ENCODE measurements at places on chromosomes 1 and 21.

- no peak for DNase-seq
These were observed 42.1 kb upstream of the DMRTB1 start for GRCh38 chr1:53417074-53417511.

DNA sequence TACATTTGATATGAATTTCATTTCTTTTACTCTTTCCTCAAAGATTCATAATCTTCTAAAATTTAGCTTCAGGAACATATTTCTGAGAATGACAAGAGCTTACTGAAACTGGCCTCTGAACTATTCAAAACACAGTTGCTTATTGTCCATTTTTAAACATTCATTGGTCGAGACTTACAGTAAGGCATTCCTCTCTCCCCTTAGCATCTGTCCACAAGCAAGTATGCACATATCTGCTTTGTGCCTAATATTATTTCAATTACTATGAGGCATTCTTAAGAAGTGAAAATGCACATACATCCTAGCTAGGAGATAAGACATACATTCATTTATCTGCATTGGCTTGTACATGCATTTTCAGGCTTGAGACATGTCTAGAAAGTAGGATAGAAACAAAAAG, 488.7 kb downstream of the PTBP2 start:
- no peak for DNase-seq

GRCh38 chr1:186878356-186878755, 49.6 kb downstream of the PLA2G4A start:
- no peak for DNase-seq

DNA sequence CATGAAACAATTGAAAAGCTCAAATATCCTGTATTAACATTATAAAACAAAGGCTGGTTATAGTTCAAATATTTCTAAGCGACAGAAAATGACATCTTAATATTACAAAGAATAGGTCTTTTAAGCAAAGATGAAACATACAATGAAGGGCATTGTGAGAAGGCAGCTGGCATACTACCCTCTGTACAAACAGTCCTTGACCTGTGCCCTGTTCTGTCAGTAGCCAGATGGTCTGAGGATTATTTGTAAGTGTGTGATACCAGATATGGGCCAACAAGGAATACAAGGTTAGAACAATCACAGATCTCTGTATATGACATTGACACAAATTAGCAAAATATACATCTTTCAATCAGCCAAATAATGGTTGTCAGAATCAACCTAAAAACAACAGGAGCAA, 1350.4 kb downstream of the AMY1C start:
- peak; percentile 7 for DNase-seq

- DNase-seq, result no peak
These were observed 5.3 kb upstream of the ADAMTS5 start for GRCh38 chr21:26972192-26972591.

DNA sequence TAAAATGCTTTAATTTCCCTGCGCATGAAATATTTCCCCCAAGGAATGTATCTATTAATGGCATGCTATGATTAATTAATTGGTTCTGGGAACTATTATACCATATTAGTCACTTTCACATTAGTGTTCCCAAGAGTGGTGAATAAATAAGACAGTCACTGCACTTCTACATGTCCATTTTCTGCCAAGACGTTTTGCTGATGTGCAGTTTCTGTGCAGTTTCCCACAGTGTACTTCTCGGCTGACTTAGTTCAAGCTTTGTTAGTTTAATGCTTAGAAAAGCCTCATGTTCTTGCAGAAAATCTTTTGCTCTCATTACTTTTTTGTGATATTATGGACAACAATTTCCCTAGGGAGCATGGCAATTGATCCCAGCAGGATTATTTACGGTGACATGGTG, 1014.5 kb downstream of the BRINP3 start:
- DNase-seq, result peak; percentile 18

GRCh38 chr1:233019778-233020325, 69.4 kb downstream of the NTPCR start:
- peak; percentile 28 for DNase-seq

GRCh38 chr1:15985611-15986297, 9.9 kb upstream of the ZBTB17 start:
- DNase-seq, result no peak

DNA sequence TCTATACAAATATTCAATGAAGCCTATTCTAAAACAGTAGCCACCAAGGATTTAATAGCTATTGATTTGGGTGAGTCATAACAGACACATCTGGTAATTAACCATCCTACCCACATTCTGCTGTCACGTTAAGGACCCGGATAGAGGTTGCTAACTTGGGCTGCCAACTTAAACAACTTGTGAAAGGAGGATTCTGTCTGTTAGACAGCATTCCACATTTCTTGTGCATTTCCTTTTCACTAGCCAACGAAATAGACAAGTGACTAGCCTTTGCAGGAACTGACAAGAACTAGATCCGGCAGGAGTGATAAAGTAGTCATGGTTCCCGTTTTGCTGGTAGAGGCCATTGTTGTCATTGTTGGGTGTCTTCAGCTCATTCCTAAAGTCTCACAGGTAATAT, 9.5 kb downstream of the DSCAM start:
- DNase-seq, result no peak

GRCh38 chr1:225577241-225577640, 75.7 kb downstream of the ENAH start:
- no peak for DNase-seq

DNA sequence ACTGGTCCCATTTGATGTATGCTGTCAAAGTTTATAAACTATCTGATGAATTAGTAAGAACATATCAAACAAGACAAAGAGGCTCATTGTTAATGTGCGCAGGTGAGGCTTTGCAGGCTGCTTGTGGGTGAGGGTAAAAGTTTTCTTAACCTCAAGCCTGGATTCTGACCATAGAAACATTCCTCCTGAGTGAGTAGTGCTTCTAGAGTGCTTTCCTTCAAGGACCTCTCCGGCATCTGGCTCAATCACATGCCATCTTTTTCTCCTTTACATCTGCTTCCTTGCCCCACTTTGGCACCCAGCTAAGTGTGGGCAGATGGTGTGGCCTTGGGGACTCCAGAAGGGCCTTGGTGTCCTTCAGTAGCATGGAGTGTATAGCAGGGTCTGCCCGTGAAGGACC, 104.0 kb downstream of the ROR1 start:
- no peak for DNase-seq
